Activated CD4-positive, alpha-beta T cell treated with anti-CD3 and anti-CD28 coated beads for 1 hour (primary cell): ENCODE measurements at places on chromosomes 2 and 18.

GRCh38 chr2:9771481-9772017, 71.7 kb upstream of the TAF1B start:
- no peak for DNase-seq

GRCh38 chr2:133418671-133419070, 149.6 kb downstream of the NCKAP5 start:
- no peak for DNase-seq

GRCh38 chr2:9655441-9656269, 24.9 kb upstream of the YWHAQ start:
- DNase-seq, result peak; percentile 17

GRCh38 chr2:88959480-88960204, 268.2 kb downstream of the RPIA start:
- no peak for DNase-seq

GRCh38 chr2:96164459-96165184, 19.4 kb upstream of the DUSP2 start:
- no peak for DNase-seq

- no peak for DNase-seq
Measured at GRCh38 chr2:216147172-216148131, 38.3 kb downstream of the XRCC5 start.

GRCh38 chr2:173806761-173807160, 158.4 kb downstream of the SP3 start:
- DNase-seq, result no peak

DNA sequence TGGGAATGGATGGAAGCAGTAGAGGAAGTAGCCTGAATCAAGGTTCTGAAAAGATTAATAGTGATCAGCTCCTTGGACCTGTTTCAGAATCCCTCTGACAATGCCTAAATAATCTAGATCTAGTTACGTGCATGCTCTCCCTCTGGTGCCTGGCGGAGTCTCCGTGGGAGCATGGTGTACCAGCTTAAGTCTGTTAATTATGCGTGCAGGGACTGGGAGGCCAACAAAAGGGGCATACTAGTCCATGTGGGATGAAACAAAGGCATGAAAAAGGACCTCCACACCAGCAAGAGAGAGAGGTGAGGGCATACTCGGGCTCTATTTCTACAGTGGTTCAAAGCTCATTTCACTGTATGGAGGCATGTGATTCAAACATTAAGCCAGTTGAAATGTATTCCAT, 200.3 kb downstream of the DPP4 start:
- no peak for DNase-seq

GRCh38 chr18:6482198-6482977, 67.7 kb upstream of the L3MBTL4 start:
- DNase-seq, result no peak

DNA sequence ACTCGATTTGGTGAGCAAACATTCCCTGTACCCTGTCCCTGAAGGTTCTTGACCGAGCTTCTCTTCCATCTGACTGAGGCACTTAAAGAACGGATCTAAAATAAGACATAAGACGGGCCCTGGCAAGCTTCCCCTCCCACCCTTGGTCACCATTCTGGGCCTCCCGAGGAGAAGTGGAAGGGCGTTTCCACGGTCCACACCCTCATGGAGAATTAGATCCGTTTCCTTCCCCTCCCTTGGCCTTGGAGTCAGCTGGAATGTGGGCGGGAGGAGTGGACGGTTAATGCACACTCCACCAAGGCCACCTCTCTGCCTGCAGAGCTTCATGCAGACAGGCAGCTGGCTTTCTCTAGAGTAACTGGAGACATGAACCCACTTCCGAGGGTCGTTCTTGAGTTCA, 257.3 kb upstream of the APCDD1 start:
- DNase-seq, result no peak

- DNase-seq, result peak; percentile 41
Measured at GRCh38 chr2:30266051-30266621, 34.8 kb downstream of the LBH start.

DNA sequence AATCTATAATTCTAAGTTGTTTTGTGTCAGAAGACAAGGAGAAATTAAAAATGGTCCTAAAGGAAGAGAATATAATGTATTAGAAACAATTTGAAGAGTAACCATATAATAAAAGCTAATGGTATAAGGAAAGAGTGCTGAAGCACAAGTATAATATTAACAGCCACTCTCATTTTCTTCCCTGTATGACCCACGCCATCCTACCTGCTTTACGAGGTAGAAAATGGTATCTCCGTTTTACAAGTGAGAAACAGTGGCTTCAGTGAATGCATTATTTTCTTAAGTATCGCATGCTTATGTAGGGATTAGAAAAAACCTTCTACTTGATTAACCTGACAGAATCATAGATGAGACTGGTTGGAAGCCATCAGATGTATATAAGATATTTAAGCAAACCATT, 266.2 kb downstream of the CCDC102B start:
- DNase-seq, result no peak
